Urinary bladder (tissue), 4 donors: ENCODE measurements at places on chromosomes 7 and 10. TPM values are rescaled to one million over a fixed set of nuclear protein-coding genes. Genes with fewer than 3 reads are reported as not detected.
A peak's percentile ranks its signal among the peaks of the same experiment; 100 is the strongest.

GRCh38 chr7:35329026-35329425 lies 75.1 kb upstream of the TBX20 start:
- no peak for DNase-seq

The ARHGAP22 gene
- 2.3 TPM for polyA plus RNA-seq

The CALML5 gene
- polyA plus RNA-seq = not detected

GRCh38 chr7:127477295-127478023 lies 85.0 kb upstream of the ZNF800 start:
- DNase-seq = no peak

GRCh38 chr10:47406870-47407691 lies 23.0 kb upstream of the ZNF488 start:
- DNase-seq = peak; percentile 62

DNA sequence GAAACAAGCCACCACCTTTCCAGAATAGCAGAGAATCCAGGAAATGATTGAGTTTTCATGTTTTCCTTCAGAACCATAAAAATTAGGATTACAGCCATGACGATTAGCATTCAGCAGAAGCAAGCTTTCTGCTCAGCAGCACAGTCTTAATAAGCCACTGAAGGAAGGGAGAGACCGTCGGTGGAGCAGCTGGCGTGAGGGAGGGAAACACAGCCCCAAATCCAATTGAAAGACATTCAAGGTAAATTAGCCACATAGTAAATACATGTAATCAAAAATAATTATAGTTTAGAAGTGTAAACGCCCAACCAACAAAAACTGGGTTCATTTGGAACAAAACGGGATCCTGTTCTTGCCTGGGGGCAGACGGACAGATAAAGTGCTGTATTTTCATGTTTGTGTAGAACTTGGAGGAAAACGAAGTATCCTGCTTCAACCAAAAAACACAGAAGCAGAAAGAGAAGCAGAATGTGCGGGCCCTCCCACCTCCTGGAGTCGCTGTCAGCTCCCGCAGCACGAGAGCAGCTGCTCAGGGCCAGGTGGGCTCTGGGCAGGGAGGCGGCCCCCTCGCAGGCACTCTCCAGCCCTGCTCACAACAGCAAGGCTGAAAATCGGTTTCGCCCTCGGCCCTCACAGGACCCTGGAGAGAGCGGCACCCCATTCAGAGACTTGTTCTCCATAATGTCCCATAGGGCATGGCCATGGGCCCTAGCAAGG lies 84.9 kb downstream of the TCERG1L start:
- no peak for DNase-seq

DNA sequence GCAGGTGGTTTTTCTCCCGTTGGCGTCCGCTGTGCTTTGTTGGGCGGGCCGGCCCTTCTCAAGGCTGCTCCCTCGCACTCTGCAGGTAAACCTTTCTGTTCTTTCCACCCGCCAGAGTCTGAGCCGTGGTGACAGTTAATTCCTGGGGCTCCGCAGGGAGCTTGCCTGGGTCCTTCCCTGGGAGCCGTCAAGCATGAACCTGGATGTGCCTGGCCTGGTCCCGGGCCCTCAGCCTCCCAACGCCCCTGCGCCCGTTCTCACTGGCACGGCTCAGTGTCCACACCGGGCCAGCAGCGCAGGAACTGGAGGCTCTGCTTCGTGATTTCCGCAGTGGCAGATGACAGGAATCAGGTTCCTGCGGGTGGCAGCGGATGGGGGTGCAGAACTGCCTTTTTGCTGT lies 10.9 kb upstream of the NKX6-2 start:
- DNase-seq = no peak

GRCh38 chr7:3721422-3721821 lies 420.4 kb downstream of the SDK1 start:
- no peak for DNase-seq

The AKR1C8 gene
- polyA plus RNA-seq = not detected

DNA sequence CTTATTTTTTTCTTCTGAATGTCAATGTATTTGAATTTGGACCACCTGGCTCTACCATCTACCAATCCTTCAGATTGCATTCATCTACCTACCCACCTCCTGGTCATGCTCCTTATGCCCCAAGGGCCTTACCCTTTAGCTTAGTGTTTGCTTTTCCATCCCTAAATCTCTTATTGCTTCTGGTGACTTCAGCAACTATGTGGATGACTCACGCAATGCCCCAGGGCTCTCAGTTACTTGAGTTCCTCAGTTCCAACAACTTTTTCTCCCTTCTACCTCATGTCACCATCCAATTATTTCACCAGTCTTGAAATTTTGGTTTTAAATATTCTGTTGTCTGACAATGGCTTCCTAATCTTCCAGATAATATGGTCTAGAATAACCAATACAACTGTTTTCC lies 118.9 kb downstream of the CFAP58 start:
- DNase-seq = no peak

- DNase-seq = no peak
These were observed 3.4 kb upstream of the FAM24B start for GRCh38 chr10:122882766-122883165.
